ENCODE measurements at places on chromosomes 7 and 10. TPM values are rescaled to one million over a fixed set of nuclear protein-coding genes. Genes with fewer than 3 reads are reported as not detected.

TAS2R41 gene
- not detected for total RNA-seq

TMEM213 gene
- not detected for total RNA-seq

ATRNL1 gene
- 44.1 TPM for total RNA-seq

MNX1 gene
- total RNA-seq, result 0.34 TPM

GRID2IP gene
- total RNA-seq, result 0.61 TPM

KCNIP2 gene
- total RNA-seq, result 2.2 TPM

ARID5B gene
- total RNA-seq, result 10.1 TPM

SYPL1 gene
- total RNA-seq, result 39.4 TPM

ACSL5 gene
- total RNA-seq, result not detected

FAM180A gene
- not detected for total RNA-seq

TRPV5 gene
- total RNA-seq, result not detected

CHAT gene
- total RNA-seq, result 3.3 TPM

GIMAP1 gene
- not detected for total RNA-seq

CPA2 gene
- total RNA-seq, result 0.55 TPM

SPDYE11 gene
- not detected for total RNA-seq

CCDC172 gene
- total RNA-seq, result not detected

POU6F2 gene
- total RNA-seq, result 7.6 TPM

PRSS37 gene
- not detected for total RNA-seq

AQP1 gene
- 0.48 TPM for total RNA-seq

CRHR2 gene
- total RNA-seq, result 0.18 TPM

ARMH3 gene
- total RNA-seq, result 24.4 TPM

VAX1 gene
- total RNA-seq, result 0.23 TPM

COL1A2 gene
- 110 TPM for total RNA-seq

TRPV6 gene
- 0.16 TPM for total RNA-seq

COPS6 gene
- 160 TPM for total RNA-seq

ZP3 gene
- not detected for total RNA-seq

HYAL4 gene
- not detected for total RNA-seq

ATP6V0A4 gene
- not detected for total RNA-seq

SDHAF3 gene
- 27.3 TPM for total RNA-seq

ELAPOR2 gene
- total RNA-seq, result 42.2 TPM

NAT16 gene
- total RNA-seq, result 1.7 TPM

EVX1 gene
- 0.80 TPM for total RNA-seq

BUD23 gene
- 66.9 TPM for total RNA-seq

LIPM gene
- not detected for total RNA-seq

CDC14C gene
- total RNA-seq, result not detected

NUTM2B gene
- 1.8 TPM for total RNA-seq

RPEL1 gene
- not detected for total RNA-seq

GPC2 gene
- total RNA-seq, result 106 TPM

NPTX2 gene
- total RNA-seq, result 15.9 TPM

TNKS2 gene
- total RNA-seq, result 44.5 TPM

ECHS1 gene
- total RNA-seq, result 98.1 TPM

DGKB gene
- 0.98 TPM for total RNA-seq

PNLIPRP1 gene
- not detected for total RNA-seq

PTN gene
- total RNA-seq, result 228 TPM

HABP2 gene
- total RNA-seq, result not detected

CYP2W1 gene
- not detected for total RNA-seq

PPP1R17 gene
- total RNA-seq, result 1.2 TPM

BMPER gene
- total RNA-seq, result not detected

GDF2 gene
- total RNA-seq, result not detected

INPP5F gene
- 95.4 TPM for total RNA-seq

LRRC18 gene
- not detected for total RNA-seq

STYXL1 gene
- 33.6 TPM for total RNA-seq

LRRD1 gene
- 0.57 TPM for total RNA-seq

GIMAP2 gene
- total RNA-seq, result not detected

ZWINT gene
- 109 TPM for total RNA-seq

CLRN3 gene
- total RNA-seq, result not detected
